ENCODE measurements at places on chromosomes 2 and 18.

- no peak for DNase-seq
Observed at GRCh38 chr2:128742467-128742866, 423.8 kb upstream of the HS6ST1 start.

- no peak for DNase-seq
Observed at GRCh38 chr2:237672731-237673129, 45.3 kb downstream of the LRRFIP1 start.

DNA sequence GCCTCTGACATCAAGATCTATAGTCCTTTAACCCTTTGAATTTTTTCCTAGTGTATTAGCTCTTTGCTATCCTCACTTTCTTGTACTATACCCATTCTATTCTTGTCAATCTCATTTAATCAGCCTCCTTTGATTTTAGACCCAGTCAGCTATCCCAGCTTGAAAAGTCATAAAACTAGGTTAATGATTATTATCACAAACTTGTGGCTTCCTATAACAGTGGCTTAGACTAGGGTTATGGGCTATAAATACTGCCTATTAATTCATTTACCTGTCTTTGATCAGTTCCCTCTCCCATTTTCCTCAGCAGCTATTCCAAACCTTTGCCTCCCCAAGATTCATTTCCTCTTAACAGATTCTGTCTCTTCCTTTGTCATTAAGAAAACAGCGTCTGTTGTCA is 174.8 kb downstream of the UBR3 start:
- DNase-seq: no peak

DNA sequence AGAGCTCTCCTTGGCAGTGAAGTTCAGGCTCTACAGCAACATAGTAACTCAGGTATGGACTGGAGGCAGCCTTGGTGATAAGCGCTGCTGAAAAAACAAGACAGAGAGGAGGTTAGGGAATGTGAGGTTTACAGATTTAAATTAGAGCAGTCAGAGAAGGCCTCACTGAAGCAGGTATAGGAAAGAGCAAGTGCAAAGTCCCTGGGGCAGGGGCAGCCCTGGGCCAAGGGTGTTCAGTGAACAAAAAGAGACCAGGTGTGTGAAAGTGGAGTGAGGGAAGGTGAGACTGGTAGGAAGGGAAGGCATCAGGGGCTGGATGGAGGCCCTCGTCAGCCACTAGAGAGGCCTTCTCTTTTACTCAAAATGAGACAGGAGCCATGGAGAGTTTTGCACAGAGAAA is 89.6 kb downstream of the LAMA3 start:
- DNase-seq: no peak

GRCh38 chr18:9779630-9780029 is 71.5 kb downstream of the RAB31 start:
- peak; percentile 25 for DNase-seq

DNA sequence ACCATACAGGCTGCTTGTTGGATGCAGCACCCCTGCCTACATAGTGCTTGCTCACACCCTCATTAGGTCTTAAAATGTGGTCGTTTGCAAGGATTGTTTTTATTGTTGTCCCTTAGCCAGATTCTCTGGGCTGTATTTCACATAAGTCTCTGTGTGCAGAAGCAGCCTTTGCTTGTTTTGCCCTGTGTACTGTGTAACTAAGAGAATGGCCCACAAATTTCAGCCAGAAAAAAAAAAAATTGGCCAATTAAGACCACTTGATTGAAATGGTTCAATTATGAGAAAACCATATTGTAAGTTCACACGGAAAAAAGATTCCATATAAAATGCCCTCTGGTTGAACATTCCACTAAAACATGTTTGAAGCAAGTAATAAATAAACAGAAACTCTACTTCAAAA is 377.1 kb upstream of the SOX11 start:
- DNase-seq: no peak

DNA sequence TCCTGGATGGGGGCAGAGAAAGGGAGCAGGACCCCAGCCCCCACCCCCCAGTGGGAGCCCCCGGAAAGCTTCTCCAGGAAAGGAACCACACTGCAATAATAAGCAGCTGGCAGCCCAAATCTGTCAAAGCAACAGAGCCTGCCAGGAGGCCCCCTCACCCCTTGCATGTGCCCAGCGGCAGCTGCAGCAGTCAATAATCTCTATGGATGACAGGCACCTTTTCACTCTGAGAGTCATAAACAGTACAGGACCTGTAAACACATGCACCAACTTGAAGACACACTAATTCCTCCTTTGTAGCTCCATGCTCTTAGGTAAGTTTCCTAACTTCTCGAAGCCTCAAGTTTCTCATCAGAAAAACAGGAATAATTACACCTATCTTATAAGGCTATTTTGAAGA is 26.2 kb upstream of the KDM3A start:
- DNase-seq: no peak

DNA sequence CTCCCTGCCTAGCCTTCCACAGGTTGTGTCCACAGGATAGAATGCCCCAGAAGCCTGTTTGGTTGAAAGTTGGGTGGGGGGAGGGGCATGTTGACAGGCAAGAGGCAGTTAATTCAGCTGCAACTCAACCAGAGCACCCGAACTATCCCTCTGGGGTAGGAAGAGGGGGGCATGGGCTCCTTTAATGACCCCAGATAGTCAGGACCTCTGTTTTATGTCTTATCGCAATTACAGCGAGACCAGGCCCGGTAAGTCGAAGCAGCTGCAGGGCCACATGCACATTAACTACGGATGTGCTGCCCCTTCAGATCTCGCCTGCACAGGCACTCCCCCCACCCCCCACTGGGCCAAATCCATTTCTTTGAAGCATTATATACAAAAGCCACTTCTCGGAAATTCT is 363.8 kb upstream of the HNRNPA3 start:
- DNase-seq: no peak

DNA sequence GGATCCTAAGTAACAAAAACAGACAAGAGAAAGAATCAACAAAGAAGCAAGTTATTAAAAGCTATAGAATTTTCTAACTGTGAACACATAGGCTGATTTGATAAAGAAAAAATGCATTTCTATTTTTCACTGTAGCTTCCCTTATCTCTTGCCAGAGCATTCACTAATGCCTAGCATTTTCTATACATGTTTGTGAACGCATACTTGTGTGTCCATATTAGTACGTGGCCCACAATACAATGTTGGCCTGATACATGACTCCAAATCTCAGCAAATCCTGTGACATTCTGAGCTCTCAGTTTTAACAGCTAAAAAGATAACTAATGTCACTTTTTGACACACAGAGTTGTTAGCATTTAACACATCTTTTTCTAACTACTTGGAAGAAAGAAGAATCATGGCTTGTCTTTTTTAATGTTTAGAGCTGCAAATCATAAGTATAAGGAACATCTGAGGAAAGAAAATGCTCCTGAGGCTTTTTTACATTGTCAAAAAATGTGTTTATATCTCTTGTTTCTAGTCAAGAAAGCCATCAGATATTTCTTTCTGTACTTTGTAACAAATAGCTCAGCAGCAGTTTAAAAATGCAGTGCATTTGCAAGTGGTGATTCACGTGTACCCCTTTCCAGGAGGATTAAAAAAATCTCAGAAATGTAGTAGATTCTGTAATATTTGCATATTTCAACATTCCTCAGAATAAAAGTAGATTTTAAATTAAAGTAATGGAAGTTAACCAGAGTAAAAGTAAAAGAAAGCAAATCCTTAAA is 1646.8 kb upstream of the TMEFF2 start:
- no peak for DNase-seq

DNA sequence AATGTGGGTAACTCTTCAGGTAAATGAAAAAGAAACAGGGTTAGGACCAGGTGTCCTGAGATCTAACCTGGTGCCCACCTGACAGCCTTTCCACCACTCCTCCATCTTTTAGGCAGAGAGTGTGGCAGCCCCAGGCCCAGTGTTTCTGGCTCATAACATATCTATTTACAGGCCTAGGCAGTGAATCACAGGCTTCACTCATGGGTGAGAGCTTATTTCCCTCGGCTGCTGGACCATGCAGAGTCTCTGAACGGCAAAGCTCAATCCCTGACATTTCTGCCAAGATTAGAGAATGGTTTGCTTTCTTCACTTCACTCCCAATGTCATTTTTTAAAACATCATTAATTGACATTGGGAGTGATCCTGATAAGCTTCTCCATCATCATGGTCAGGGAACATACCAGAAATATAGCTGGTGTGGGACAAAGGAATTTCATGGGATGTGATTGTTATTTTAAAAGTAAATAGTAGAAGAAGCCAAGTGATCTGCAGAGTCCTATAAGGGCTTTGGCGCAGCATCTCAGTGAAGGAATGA is 323.9 kb downstream of the SETBP1 start:
- DNase-seq: no peak

- DNase-seq: no peak
Observed at GRCh38 chr18:62493033-62493862, 29.6 kb upstream of the ZCCHC2 start.

DNA sequence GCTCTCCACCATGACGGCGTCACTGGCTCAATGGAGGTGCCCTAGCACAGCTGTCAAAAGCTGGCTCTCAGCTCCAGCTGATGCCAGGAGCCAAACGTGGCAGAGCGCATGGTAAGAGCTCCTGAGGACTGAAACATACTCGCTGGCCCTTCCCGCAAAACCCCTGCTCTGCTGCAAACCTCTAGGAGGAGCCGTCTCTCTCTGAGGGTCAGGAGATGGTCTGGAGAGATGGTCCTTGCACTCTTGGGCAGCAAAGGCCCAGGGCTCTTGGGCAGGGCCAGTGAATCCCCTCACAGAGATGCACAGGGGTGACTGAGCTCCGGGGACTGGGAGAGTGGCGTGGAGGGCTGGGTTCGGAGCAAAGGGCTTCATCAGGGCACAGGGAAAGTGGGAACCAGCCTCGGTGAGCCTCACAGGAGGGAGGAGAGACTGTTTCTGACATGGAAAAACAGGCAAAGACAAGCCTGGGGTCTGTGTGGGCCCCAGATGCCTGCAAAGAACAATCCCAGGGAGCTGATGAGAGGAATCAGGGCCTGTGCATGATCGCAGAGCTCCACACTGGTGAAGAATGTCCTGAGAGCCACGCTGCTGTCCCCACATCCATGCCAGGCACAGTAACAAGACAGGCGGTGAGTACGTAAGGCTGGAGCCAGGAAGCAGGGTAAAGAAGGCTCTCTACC is 17.2 kb downstream of the SNORC start:
- DNase-seq: no peak

- no peak for DNase-seq
Observed at GRCh38 chr2:64414736-64415435, 39.1 kb upstream of the LGALSL start.

- peak; percentile 30 for DNase-seq
Observed at GRCh38 chr2:8122520-8122919, 559.3 kb upstream of the ID2 start.

Data from RPMI7951 (cell line).